ENCODE measurements at places on chromosomes 13 and 19. TPM values are rescaled to one million over a fixed set of nuclear protein-coding genes. Genes with fewer than 3 reads are reported as not detected.

Gene POGLUT2
- total RNA-seq: 14.0 TPM

Gene FGF14
- total RNA-seq: not detected

Gene CD33
- total RNA-seq: not detected

Gene ZFP14
- total RNA-seq: 2.2 TPM

Gene ACTMAP
- total RNA-seq: 9.8 TPM

Gene SMG9
- total RNA-seq: 77.6 TPM

Gene C19orf85
- total RNA-seq: not detected

Gene CEACAM6
- total RNA-seq: not detected

Gene CPB2
- not detected for total RNA-seq

Gene IL12RB1
- 18.7 TPM for total RNA-seq

Gene LIPE
- 27.6 TPM for total RNA-seq

Gene STOML3
- total RNA-seq: not detected

Gene THSD8
- 29.1 TPM for total RNA-seq

Gene ASPDH
- not detected for total RNA-seq

Gene PLK5
- total RNA-seq: not detected

Gene TLE6
- 1.3 TPM for total RNA-seq

Gene CNN1
- not detected for total RNA-seq

Gene KIR2DL1
- 0.34 TPM for total RNA-seq
